T-helper 17 cell (primary cell): ENCODE measurements at places on chromosomes 6 and 20. TPM values are rescaled to one million over a fixed set of nuclear protein-coding genes. Genes with fewer than 3 reads are reported as not detected.

DNA sequence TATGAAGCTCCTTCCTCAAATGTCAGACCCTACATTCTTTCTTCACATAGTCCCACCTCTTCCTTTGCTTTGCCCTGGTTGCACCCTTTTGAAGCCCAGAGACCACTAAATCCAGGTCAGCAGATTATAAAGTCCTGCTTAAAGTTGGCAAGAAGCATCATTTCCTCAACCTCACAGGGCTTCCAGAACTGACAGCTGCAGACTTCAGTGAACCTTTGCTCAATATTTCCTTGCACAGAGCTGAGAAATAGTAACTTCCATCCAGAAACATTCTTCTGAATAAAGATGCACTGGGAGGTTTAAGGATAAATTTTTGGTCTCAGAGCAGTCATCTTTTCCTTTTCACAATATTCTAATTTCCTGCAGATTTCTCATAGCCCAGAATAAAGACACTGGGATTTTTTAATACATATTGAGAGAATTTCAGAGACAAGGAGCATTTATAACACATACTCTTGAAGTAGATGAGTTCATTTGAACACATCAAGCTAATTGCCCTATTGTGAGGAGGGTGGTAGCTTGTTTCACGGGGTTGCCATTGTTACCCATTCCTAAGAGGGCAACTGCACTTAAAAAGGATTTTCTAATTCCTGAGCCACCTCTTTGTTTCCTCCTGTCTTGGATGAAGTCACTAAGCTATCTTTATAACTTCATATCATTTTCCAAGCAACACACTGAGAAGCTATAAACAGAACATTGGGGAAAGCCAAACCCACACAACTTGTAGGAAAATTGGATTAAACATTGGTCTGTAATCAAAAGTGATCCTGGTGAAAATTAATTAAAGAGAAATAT is 150.2 kb upstream of the PLN start:
- DNase-seq, result no peak

DNA sequence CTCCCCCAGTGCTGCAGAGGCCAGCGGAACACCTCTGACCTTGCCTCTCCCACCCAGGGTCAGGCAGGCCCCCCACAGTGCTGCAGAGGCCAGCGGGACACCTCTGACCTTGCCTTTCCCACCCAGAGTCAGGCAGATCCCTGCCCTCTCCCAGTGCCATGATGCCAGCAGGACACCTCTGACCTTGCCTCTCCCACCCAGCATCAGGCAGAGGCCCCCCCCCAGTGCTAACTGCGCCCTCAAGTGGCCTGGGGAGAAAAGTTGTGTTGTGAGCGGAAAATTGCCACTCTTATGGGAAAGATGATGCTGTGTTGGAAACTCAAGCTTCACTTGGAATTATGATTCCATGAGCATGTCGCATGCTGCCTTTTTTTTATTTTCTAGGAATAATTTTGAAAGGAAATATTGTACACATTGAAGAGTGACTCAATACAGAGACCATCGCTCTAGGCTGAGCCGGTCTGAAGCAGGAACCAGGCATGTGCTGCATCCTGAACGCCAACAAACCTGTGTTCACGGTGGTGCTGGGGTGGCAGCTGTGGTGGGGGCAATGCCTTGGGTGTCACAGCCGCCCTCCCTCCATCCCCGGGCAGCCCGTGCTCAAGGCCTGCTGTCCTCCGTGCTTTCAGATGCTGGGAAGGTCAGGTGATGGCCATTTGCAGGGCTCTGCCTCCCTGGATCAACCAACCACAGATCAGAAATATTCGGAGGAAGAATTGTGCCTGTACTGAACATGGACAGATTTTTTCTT is 98.6 kb downstream of the CDH4 start:
- no peak for DNase-seq

DNA sequence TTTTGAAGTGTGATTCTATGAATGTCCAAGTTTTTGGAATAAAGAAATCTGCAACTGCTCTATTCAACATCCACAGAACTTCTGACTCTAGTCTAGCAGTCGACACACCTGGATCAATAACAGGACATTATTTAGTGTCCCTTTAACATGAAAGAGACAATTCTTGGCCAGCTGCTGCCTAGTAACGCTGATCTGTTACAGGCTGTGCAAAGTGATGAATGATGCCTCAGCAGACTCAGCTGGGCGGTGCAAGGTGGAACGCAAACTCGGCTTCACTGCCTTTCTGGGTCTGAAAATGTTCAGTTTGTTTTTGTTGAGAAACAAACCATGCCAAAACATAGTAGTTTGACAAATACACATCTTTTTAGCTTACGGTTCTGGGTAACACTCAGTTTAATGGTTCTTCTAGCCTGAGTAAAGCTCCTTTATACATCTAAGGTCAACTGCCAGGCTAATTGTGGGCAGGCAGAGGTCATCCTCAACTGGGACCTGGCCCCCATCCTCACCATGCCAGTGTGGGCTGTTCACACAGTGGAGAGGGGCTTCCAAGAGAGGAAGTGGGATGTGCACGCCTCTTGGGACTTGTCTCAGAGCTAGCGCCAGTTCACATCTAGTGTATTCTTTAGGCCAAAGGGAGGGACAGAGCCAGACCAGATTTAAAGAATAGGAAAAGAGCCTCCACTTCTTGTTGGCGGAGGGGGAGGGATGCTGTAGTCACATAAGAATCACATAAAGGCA is 879.7 kb downstream of the QKI start:
- DNase-seq, result no peak

DNA sequence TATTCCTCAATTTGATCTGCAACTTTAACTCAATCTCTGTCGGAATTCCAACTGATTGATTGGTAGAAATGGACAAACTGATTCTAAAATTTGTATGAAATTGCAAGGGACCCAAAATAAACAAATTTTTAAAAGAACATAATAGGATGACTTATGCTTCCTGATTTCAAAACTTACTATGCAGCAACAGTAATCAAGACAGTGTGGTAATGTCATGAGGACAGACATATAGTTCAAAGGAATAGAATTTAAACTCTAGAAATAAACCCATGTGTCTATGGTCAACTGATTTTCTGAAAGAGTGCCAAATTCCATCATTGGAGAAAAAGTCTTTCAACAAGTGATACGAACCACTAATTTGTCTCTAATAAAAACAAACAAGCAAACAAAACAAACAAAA is 1320.1 kb upstream of the GJE1 start:
- DNase-seq, result no peak

The RAET1E gene
- total RNA-seq, result 0.55 TPM

The PFDN4 gene
- 21.3 TPM for total RNA-seq

The NEU1 gene
- 27.1 TPM for total RNA-seq
